ENCODE measurements at places on chromosomes 6 and 20.
A peak's percentile ranks its signal among the peaks of the same experiment; 100 is the strongest.

DNA sequence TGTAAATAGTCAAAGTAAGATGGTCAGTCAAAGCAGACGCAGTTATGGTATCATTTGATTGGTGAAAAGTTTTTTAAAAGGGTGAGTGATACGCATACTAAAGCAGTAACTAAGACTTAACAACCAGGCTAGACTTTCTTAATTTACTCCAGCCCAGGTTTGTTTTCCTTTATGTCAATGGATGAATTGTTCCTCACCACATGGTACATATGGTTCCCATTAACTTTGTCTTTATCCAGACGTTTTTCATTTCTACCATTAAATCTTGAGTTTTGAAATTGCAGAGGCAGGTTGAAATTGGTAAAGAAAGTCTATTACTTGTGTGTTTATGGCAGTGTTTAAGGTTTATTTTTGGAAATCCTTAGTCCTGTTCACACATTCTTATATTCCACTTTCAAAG, 98.5 kb upstream of the SCGN start:
- no peak for DNase-seq

DNA sequence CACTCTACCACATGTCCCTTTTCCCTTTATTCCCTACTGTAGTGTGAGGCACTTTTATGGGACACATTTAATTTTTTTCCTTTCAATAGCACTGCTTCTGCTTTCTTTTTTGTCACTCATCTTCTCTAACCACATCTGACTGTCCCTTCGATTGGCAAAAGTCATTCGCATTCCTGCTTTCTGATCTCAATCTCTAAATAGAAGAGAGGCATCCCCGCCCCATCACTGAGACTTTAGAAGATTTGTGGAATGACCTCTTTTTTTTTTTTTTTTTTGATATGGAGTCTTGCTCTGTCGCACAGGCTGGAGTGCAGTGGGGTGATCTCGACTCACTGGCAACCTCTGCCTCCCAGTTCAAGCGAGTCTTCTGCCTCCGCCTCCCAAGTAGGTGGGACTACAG, 9.1 kb downstream of the ZNF292 start:
- no peak for DNase-seq

- no peak for DNase-seq
Measured at GRCh38 chr20:1899241-1899525, 4.0 kb downstream of the SIRPA start.

- DNase-seq, result no peak
Measured at GRCh38 chr6:36827261-36828079, 11.8 kb downstream of the CPNE5 start.

- no peak for DNase-seq
Measured at GRCh38 chr6:152943260-152943897, 39.5 kb downstream of the FBXO5 start.

GRCh38 chr6:47268572-47269187, 41.0 kb downstream of the TNFRSF21 start:
- DNase-seq, result no peak

DNA sequence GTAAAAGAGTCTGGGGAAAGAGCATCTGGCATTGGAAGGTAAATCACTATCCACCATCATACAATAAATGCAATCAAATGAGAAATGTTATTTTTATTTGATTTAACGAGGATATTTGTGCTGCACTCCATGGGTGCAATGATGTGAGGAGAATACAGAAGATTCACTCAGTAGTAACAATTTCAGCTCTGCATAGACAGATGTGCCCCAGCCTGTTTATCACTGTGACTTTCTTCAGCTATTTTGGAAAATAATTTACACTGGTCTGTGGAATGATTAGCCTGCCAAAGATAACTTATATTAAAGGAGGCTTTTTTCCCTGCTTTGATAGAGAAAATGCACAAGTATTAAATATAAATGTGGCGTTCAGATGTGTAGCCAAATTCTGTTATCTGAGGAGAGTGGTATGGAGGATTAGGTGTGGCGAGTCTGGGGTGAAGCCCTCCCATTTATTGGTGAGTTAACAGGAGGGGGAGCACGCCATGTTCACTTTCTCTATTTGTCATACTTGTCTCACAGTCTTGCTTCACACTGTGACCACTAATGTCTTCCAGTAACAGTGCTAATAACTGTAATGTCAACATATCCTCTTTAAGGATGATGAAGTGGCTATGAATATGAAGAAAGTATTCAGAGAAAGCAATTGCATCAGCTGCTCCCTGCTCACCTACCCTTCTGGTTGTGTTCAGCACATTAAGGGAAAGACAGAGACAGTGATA, 645.6 kb downstream of the MMUT start:
- DNase-seq, result no peak

DNA sequence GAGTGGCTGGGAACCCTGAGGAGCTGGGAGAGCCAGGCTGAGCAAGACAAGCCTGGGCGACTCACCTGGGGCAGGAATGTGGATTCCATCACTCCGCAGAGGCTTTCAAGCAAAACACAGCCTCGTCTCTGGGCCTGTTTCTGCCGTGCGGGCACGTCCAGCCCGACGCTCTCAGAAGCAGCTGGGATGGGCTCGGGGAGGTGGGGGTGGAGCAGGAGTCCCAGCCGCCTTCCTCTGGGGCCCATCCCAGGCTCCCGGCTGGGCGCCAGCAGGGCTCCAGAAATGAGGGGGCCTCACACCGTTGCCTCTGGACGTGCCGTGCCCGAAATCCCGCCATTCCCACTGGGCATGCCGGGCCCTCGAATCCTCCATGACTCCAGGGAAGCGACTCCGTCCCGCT, 8.7 kb upstream of the RPS21 start:
- no peak for DNase-seq

GRCh38 chr20:8118039-8118438, 14.0 kb upstream of the PLCB1 start:
- no peak for DNase-seq

DNA sequence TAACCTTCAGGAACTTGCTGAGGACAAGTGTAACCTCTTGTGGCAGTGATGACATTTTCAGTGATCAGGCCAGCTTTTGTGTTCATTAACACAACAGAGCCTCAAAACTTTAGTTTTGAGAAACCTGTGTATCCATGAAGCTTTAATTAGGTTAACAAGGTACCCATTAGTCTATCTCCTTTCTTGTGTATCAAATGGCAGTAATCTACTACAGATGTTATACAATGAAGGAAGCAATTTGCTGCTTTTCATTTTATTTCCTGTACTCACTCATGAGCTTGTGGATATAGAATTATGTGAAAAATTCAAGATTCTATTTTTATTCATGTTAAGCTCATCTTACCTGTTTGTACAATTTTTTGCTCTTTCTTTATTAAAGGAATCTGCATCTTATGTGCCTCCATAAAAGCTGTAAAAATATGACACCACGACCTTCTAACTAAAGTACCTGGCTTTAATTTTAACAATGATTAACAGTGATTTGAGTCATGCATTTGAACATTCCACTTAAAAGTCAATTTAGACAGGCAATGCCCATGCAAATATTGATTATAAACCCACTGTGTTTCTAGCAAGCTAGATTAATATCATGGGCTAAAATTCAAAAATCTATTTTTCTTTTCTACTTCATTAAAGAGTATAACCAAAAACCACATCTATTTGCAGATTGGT, 897.3 kb downstream of the KIF16B start:
- DNase-seq, result no peak

GRCh38 chr6:25138233-25138933, 140.8 kb upstream of the CARMIL1 start:
- DNase-seq, result no peak

DNA sequence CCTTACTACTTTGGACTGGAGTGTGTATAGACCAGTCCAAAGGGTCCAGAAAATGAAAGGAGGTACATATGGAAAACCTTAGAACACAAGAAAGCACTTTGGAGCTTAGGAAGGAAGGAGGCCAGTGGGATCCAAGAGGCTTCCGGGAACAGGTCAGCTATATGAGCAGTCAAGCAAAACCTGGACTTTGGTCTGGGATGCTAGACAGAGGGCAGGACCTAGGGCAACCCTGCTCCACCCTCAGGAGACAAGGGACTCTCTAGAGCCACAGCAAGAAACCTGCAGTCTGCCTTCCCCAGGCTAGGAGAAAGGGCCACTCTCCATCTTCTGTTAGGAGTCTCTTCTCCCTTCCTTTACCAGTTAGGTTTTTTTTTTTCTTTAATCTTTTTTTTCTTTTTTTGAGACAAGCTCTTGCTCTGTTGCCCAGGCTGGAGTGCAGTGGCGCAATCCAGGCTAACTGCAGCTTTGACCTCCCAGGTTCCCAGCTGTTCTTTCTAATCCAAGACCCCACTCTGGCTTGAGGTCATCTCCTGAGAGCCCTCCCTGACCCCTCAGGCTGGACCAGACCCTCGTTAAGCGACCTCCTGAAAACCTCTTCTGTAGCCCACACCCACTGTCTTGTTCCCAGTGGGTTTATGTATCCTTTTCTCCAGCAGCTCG, 4.6 kb downstream of the KCNK5 start:
- no peak for DNase-seq

- peak; percentile 69 for DNase-seq
Measured at GRCh38 chr6:121847806-121848522, 412.5 kb downstream of the GJA1 start.

- no peak for DNase-seq
Measured at GRCh38 chr6:11779329-11780096, 910 bp upstream of the ADTRP start.

GRCh38 chr20:63310265-63310991, 17.4 kb downstream of the COL20A1 start:
- no peak for DNase-seq

GRCh38 chr6:106142876-106143431, 56.8 kb downstream of the PRDM1 start:
- no peak for DNase-seq

- no peak for DNase-seq
Measured at GRCh38 chr20:59736366-59736765, 132.0 kb downstream of the PHACTR3 start.

DNA sequence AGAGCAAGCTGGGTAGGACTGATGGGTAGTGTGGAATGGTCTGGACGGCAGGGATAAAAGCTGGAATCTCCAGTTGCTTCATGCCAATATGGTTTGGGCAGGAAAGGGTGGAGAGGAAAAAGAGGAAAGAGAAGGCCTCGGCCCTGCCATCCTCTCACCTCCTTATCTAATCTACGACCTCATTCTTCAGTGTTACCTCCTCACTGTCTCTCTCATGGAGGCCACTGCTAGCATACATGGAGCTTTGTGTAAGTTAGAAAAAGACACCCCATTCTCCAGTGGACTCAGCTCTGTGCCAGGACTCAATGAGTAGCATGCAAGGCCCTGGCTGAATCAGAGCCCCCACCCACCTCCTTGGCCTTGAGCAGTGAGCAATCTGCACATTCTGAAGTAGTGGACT, 6.1 kb upstream of the ARID1B start:
- no peak for DNase-seq

- DNase-seq, result no peak
Measured at GRCh38 chr6:3305216-3305565, 46.4 kb downstream of the PSMG4 start.

DNA sequence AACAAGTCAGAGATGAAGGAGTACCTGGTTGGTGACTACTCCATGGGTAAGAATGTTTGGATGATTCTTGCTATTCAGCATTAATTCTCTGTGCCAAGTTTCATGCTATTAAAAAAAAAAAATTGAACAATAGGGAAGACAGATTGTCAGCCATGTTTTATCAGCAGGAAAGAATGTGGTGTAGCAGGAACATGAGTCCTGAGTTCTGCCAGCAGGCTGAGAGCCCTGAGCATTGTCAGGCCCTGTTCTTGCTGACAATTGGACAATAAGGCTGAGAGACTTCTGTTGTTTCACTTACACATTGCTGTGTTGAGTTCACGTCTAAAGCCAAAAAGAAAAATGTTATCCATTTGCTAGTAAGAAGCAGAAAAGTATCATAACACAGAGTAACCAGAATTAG, 70.4 kb upstream of the SMIM28 start:
- DNase-seq, result no peak

- no peak for DNase-seq
Measured at GRCh38 chr6:30359276-30359675, 14.3 kb downstream of the RPP21 start.

GRCh38 chr6:34772940-34773339, 15.6 kb downstream of the SNRPC start:
- no peak for DNase-seq

GRCh38 chr20:23360531-23360930, 1.5 kb upstream of the GZF1 start:
- DNase-seq, result no peak
